Caki2 (cell line): ENCODE measurements at places on chromosomes 2 and 18. TPM values are rescaled to one million over a fixed set of nuclear protein-coding genes. Genes with fewer than 3 reads are reported as not detected.
A peak's percentile ranks its signal among the peaks of the same experiment; 100 is the strongest.

The SERPINB10 gene
- not detected in 2 replicates for total RNA-seq

The SETBP1 gene
- total RNA-seq = 0.38 and 0.51 TPM in 2 replicates

The GPR75 gene
- total RNA-seq = not detected in 2 replicates

The CROCC2 gene
- not detected in 2 replicates for total RNA-seq

The LIMS4 gene
- not detected in 2 replicates for total RNA-seq

The ZNF521 gene
- not detected in 2 replicates for total RNA-seq

The IL18RAP gene
- total RNA-seq = not detected in 2 replicates

DNA sequence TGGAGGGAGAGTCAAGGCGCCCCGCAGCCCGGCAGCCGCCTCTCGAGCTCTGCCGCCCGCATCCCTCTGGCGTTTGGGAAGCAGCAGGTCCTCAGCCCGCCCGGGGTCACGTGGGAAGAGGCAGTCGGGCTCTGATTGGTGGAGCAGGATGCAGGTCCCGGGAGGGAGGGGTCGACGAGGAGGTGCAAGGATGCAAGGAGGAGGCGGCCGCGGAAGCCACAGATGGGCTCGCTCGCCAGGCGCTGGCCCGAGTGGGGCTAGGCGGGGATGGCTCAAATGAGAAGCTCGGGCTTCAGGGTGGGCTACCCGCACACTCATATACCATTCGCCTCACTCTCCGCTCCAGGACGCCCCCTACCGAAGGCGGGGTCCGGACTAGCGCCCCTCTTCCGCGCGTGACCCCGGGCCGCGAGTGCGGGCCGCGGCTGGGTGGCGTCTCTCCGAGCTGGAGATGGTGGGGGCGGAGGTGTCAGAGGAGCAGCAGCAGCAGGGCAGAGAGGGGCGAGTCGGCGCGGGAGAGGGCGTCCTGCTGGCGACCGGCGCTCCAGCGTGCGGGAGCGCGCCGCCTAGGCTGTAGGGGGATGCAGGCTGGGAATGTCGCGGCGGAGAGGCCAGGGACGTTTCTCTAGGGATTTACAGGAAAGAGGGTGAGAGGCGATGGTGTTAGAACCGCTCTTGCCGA lies at the start of gene TMEFF2:
Gene TMEFF2 (minus strand): TSS at position 68 of the 682 bp plus-strand sequence. CDS start 409 bp downstream, outside the sequence.
- DNase-seq = peak; percentile 74

DNA sequence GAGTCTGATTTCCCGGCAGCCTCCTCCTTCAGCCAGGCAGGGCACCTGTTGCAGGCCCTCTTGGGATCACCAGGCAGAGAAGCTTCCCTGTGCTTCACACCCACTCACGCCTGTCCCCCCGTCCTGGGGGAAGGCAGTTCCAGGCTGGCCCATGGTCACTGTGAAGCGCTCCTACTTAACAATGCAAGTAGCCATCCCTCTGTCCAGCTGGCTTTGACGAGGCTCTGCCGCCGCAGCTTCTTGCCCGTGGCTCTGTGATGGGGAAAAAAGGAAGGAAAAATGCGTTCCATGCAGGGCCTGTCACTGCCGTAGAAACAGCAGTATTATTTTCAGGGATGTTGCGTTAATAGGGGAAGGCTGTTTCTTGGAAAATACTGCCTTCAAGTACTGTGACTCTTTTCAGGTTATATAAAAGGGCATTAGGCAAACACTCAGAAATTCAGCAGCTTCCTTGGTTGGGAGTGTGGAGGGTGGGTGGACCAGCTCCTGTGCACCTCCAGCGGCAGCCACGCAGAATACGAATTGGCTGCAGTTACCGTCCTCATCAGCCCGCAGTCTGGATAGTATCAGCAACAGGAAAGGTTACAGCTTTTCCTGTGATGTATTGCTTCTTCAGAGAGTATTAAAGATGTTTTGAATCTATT lies 232.3 kb downstream of the KLHL29 start:
- DNase-seq = no peak

DNA sequence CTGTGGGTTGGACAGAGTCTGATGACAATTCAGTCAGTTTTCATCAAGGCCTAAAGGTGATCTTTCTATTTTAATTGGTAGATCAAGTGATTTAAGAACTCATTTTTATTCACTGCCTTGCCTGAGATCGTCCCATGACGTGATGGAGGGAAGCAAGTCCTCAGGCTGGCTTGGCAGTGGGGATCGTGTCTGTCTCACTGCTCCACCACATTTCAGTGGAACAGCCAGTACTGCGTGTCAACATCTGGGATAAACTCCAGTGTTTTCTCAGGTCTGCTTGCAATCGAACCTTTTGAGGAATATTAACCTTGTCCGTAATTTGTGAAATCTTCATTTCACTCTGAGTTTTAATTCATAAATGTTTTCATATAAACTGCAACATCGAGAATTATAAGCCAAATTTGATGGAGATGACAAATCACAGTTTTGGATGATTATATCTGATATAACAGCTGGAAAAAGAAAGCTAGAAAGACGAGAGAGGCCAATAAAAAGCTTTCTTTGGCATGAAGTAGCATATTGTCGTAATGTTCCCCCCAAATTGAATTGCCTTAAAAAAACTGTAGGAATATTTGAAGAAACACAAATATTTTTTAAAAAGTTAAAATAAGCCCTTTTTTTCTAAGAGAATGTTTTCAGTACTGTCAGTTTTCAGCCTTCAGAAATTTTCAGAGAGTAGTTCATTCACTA lies 414.7 kb upstream of the SPRED2 start:
- no peak for DNase-seq

GRCh38 chr2:23204685-23205242 lies 180.2 kb upstream of the KLHL29 start:
- no peak for DNase-seq

GRCh38 chr2:207694811-207695281 lies 16.6 kb upstream of the CCNYL1 start:
- DNase-seq = no peak

DNA sequence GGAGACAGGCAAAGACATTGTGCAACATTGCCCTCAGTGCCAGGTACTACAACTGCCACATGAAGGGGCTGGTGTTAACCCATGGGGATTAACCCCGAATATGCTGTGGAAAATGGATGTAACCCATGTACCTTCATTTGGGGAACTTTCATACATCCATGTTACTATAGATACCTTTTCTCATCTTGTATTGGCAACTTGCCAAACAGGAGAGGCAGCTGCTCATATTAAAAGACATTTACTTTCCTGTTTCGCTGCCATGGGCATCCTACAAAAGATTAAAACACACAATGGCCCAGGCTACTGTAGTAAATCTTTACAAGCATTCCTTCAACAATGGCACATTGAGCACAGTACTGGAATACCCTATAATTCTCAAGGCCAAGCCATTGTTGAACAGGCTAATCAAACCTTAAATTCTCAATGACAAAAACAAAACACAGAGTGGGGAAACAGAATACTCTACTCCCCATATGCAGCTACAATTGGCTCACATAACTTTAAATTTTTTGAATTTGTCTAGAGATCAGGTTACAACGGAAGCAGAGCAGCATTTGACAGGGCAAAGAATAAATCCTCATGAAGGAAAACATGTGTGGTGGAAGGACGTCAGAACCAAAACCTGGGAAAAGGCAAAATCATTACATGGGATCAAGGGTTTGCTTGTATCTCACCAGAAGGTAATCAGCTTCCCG lies 1723.5 kb upstream of the LRRTM1 start:
- DNase-seq = no peak

GRCh38 chr2:195442458-195443175 lies 214.4 kb upstream of the SLC39A10 start:
- DNase-seq = no peak

- DNase-seq = peak; percentile 82
These were observed 472.6 kb upstream of the NETO1 start for GRCh38 chr18:73340135-73340977.

GRCh38 chr2:230472621-230473018 lies 56.6 kb downstream of the SP100 start:
- peak; percentile 6 for DNase-seq

- DNase-seq = no peak
These were observed 133.7 kb downstream of the SH3BP4 start for GRCh38 chr2:235085476-235085875.

DNA sequence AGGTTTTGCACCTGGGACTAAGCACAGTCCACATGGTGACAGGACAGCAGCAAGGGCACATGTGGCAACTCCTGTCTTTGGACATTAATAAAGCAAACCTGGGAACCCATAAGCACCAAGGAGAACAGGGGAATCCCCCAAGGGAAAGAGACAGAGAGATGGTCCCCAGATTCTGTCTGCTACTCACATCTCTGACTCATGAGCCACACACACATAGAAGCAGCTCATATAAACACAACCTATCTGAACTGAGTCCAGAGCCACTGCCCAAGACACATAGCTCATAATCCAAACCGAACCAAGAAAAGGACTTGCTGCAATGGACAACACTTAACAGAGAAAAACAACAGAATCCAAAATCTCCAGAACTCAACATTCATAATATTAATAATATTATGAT lies 82.5 kb downstream of the OSBPL1A start:
- no peak for DNase-seq

- DNase-seq = no peak
These were observed 42.1 kb upstream of the TTC39C start for GRCh38 chr18:23972453-23972852.

- no peak for DNase-seq
These were observed 117.1 kb downstream of the TXNL1 start for GRCh38 chr18:56521263-56521662.

DNA sequence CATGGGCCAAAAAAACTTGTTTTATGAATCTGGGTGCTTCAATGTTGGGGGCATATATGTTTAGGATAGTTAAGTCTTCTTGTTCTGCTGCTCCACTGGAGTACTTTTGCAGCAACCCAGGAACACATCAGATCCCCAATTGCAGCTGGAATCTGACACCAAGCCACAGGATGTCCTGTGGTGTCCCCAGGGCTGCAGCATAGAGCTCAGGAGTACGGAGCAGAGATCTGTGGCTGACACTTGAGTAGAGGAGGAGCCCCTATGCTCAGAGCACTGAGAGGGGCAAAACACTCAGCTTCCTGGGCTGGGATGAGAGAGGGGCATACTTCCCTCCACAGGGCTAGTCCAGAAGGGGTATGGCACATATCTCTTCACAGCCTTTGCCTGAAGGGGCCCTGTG lies 138.9 kb upstream of the ERBB4 start:
- no peak for DNase-seq

DNA sequence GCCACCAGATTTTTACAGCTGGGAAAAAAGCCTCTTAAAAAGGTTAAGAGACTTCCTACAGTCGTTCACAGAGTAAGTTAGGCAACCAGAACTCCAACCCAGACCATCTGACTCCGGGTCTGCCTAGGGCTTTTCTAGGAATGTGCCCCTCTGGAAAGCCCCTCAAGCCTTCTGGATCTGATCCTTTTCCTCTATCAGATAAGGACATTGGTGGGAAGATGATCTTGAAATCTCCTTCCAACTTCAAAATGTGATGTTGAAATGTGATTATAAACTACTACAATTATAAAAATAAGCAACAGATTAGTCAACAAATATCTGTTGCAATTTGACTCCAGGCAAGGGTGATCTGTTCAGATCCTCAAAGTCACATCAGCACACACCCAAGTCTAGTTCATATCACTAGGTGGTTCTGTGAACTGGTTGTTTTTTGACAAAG lies 270.4 kb downstream of the ARHGAP15 start:
- DNase-seq = no peak

DNA sequence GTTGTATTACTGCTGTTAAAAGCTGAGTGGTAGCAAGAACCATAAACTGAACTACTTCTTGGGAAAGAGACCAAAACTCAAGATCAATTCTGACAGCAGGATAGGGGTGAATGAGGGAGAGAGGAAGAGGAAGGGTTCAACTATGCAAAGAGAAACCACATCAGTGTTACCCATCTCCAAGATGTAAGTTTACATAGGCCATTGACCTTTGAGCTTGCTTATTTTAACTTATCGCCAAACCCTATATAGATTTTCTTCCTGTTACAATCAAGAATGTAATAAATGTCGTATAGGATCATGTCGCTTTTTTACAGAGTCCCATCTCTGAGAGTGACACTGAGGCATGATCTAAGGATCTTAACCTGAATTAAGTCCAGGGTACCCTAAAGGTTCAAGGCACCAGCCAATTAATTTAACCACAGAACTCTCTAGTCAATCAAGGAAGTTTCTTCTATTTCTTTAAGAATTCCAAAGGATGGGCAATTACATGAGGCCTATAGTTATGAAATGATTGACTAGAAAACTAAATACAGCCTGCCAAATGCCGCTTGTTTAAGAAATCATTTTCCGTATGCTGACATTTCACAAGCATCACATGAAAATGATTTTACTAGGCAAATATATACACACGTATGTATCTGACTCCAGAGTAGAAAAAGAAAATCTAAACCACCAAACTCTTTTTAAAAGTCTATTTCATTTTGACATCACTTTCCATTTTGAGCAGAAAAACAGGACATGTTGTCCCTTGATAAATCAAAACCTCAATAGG lies 11.8 kb downstream of the RND3 start:
- DNase-seq = no peak

- DNase-seq = no peak
These were observed 344.8 kb downstream of the MTX2 start for GRCh38 chr2:176614049-176614448.

DNA sequence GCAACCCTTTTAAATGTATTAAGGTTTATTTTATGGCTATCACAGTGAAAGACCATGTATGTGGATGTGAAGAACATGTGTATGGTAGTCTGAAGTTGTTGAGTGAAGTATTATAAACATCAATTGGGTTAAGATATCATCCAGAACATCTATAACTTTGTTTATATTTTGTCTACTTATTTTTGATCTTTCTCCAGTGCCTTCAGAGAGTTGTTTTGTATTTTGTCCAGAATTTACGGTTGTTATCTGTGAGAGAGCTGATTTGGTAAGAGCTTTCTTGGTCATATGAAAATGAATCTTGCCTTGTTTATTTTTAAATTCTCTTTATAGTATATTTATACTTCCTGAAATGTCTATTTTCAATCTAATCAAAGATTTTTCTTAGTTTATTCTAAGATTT lies 573.7 kb upstream of the POU3F3 start:
- DNase-seq = no peak

GRCh38 chr2:239116456-239117246 lies 268.8 kb downstream of the TWIST2 start:
- no peak for DNase-seq
